EH (cell line): ENCODE measurements at places on chromosomes 13 and 19.
A peak's percentile ranks its signal among the peaks of the same experiment; 100 is the strongest.

DNA sequence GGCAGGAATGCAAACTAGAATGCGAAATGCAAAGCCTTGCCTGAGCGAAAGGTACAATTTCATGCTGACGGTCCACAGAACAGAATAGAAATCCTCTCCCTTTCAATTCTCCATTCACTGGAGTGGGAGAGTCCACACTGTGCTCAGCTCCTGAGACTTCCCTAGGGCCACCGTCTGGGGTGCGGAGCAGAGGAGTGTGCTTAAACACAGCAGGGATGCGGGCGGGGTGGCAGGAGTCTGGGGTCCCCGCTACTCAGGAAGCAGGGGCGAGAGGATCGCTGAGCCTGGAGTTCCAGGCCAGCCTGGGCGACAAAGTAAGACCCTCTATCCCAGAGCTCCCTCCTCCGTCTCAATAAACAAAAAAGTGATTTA is 552 bp upstream of the ZNF816 start:
- no peak for DNase-seq

- DNase-seq: no peak
Observed at GRCh38 chr13:100815476-100816046, 141.0 kb upstream of the TMTC4 start.

DNA sequence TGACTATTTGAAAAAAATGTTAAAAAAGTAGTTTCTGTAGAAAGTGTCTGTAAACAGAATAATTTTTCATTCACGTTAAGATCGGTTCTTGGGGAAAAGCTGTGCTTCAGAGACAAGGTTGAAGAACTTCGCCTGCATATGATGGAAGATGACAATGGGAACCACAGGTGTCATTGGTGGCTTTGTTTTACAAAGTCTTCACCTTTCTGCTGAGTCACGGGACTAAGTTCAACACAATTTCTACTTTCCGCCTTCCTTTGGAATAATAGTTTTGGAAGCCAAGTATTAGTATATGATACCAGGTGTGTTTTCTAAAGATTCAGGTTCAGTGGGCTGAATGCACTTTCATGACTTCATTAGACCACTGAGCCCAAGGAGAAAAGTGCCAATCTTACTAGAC is 155.6 kb upstream of the RNF113B start:
- DNase-seq: no peak

DNA sequence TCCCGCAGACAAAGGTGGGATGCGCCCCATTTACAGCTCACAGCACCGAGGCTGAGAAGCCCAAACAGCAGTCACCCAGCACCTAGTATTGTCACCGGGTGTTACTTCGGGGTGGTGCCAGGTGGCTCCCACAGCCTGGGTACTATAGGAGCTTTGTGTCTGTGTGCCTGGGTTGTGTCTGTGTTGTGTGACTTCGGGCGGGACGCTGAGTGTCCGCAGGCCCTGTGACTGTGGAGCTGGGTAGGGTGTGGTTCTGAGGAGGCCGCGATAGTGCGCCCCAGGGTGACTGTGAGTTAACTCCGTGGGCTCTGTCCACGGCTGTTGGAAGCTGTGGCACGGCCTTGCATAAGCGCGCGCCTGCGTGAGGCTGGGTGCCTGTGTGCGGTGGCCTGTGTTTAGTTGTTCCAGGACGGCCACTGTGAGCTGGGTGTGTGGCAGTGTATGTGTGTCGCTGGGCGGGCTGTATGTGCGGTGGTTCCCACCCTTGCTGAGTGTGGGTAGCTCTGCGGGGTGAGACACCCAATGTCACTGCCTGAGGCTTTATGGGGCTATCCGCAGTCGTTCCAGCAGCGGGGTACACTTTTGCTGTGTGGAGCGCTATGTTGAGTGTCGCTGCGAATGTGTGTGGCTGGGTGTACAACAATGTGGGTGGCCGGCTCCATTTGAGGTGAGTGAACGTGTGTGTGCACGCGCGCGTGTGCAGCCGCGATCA is 559 bp upstream of the SSBP4 start:
- DNase-seq: no peak

- DNase-seq: peak; percentile 66
Observed at GRCh38 chr19:42010245-42011126, 16.5 kb upstream of the ATP1A3 start.

DNA sequence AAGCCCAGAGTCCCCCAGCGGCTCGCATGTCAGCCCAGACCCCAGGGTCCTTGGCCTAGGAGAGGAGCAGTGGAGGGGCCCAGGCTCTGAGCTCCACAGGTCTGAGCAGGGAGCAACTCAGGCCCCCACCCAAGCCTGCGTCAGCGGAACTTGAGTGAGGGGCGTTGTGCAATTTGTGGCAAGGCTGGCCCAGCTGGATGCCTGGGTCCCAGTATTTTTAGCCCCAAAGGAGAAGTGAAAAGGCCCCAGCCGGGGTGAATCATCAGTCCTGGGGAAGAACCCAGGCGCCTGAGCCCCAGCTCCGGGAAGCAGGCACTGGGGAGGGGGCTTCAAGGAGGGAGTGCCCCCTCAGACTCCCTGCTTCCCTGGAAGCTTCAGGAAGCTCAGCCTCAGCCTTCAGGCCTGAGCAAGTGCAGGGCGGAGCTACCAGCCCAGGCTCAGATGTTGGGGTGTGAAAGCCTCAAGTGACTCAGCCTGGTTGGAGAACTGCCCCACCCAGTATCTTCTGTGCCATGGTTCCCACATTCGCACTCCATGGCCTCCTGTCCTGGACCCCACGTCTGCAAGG is 7.2 kb downstream of the MED29 start:
- peak; percentile 88 for DNase-seq

DNA sequence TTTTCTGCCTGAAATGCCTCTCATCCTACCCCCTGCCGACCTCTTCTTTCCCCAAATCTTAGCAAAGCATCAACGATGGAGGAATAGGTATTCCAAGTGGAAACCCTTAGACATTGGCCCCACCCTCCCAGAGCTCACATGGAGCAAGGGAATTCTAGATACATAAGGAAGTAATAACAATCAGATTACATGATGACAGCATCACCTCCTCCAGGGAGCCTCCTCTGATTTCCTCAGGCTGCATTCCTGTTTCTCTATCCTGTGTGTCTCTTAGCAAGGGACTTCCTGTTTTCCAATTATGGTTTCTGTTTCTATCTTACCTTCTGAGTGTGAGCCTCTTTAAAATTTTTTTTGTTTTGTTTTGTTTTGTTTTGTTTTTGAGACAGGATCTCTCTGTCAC is 246.6 kb downstream of the TSHZ3 start:
- no peak for DNase-seq

GRCh38 chr13:98201984-98202383 is 24.9 kb upstream of the RNF113B start:
- no peak for DNase-seq

- peak; percentile 30 for DNase-seq
Observed at GRCh38 chr13:97369261-97369893, 64.6 kb upstream of the RAP2A start.

GRCh38 chr13:21911646-21912298 is 240.9 kb downstream of the FGF9 start:
- no peak for DNase-seq

- DNase-seq: no peak
Observed at GRCh38 chr19:560121-560520, 12.3 kb upstream of the BSG start.

DNA sequence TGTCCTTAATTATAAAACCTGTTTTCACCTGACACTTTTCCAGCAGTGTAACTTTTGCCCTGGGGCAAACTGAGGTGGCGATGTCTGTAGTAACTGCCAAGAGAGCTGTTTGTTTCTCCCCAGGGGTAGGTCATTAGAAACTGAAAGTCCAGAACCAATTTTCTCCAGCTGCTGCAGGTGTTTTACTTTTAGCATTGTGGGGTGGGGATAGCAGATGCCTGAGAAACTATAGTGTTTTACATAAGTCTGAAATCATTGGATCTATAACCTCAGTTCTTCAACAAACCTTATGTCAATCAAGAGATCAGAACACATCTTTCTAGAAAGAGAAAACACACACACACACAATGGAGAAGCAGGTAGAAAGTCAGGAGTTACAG is 92.7 kb downstream of the LHFPL6 start:
- DNase-seq: no peak

GRCh38 chr13:44044547-44045179 is 165.0 kb downstream of the LACC1 start:
- peak; percentile 36 for DNase-seq

GRCh38 chr19:33100894-33101644 is 20.1 kb downstream of the GPATCH1 start:
- DNase-seq: no peak

DNA sequence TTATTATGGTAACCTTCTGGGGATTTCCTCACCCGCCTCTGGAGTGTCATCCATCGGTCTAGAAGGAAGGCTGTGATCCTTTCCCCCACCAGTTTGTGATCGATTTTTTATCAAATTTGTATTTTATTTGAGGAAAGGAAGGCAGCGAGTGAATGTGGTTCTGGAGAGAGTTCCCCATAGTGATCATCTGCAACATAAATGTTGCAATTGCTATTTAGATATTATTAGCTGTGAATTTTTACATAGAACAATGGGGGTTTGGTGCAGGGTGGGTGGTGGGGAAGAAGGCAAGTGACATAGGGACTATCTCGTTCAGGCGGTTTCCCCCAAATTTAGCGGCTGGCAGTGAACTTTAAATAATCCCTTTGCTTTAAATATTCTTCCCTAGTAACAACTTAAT is 1.2 kb downstream of the CDK8 start:
- DNase-seq: no peak

GRCh38 chr13:89571676-89572075 is 1775.8 kb upstream of the MIR17HG start:
- no peak for DNase-seq

DNA sequence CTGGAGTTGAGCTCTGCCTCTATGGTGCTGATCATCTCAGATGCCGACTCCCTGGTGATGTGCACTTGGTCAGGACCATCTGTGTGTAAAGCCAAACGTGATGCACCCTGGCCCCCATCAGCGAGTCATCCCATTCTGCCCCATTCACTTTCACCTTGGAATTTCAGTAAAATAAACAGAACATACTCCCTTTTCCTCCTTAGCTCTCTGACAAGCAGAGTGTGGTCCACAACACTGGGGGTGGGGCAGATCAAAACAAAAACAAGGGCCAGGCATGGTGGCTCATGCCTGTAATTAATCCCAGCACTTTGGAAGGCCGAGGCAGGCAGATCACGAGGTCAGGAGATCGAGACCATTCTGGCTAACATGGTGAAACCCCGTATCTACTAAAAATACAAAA is 12.3 kb downstream of the CEACAM20 start:
- no peak for DNase-seq

GRCh38 chr19:8308891-8309291 is 733 bp upstream of the CD320 start:
- DNase-seq: no peak

GRCh38 chr19:3687774-3688706 is 12.2 kb downstream of the PIP5K1C start:
- no peak for DNase-seq

DNA sequence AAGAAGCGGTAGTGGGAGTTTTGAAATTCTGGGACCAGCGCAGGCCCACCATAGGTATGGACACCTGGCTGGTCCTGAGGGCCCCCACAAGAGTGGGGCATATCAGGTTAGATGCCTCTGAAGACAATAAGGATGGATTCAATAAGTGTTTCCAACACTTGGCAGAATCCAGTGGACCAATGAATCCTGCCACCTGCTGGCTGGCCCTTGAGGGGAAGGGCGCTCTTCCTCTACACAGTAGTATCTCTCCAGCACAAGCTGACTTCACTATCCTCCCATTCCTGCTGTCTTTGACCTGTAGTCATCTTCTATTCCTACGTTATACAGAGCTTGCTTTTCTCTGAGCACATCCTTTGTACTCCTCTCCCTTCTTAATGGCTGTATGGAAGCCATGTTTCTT is 199.7 kb upstream of the TSHZ3 start:
- DNase-seq: peak; percentile 34

DNA sequence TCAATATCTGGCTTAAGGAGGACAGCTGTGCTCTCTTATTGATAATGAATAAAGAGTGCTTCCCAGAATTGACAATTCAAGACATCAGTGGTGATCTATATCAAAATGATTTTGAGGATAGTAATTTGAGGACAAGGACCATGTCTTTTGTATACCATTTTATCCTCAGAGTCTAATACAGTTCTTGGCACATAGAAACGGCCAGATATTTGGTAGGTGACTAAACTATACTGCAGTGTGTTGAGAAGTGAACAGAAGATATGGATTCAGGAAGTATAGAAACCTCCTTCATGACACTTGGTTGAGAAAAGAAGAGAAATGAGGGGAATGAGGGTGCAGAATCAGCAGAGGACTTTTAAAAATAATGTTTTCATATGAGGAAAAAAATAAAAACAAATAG is 16.1 kb upstream of the LMO7 start:
- peak; percentile 34 for DNase-seq

DNA sequence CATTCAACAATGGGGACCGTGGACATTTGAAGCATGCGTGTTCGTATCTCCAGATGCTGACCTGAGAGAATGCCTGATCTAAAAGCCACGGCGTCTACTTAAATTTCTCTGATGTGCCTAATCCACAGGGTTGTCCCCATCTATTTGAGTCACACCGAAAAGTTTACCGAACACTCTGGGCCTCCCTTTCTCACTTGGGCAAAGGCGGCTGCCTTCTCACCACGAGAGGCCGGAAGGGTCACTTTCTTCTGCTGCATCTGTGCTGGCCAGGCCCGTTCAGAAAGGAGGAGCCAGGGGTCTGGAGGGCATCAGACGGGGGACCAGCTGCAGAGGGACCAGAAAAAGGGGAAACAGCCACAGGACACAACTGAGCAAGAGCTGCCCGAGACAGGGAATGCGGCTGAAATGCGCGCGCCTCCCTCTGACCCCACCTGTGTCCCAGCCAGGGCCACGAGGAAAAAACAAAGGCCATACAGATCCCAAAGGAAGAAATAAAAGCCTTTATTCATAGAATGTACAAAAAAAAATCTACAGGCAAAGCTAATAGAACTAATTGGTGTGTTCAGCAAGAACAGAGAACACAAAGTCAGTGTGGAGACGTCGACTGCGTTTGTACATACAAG is 71.3 kb upstream of the C13orf46 start:
- DNase-seq: no peak

- no peak for DNase-seq
Observed at GRCh38 chr13:20356444-20356843, 124.3 kb upstream of the GJB6 start.

DNA sequence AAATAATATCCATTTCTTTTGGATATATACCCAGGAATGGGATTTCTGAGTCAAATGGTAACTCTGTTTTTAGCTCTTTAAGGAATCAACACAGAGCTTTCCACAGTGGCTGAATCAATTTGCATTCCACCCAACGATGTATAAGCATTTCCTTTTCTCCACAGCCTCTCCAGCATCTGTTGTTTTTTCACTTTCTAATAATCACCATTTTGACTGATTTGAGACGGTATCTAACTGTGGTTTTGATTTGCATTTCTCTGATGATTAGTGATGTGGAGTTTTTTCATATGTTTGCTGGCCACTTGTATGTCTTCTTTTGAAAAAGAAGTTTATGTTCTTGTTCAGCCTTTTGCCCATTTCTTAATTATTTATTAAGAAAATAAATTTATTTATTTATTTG is 352.2 kb upstream of the OBI1 start:
- no peak for DNase-seq

DNA sequence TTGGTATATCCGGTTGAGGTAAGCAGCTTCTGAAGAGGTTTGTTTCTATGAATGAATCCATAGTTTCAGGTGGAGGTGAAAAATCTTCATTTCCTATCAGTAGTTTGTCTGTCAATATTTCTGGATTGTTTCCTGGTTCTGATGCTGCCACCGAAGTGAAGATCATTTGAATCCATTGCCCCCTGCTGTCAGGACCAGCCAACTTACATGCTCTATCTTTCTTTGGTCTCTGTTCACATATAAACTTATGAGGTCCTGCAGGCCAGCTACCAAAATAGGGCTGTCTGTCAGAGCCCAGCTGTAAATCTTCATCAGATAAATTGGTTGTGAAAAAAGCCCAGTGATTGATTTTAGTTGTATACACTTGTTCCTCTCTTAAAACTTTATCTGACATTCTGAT is 15.2 kb upstream of the N4BP2L1 start:
- peak; percentile 41 for DNase-seq
